HFFc6 (cell line): ENCODE measurements at places on chromosomes 16 and 17. TPM values are rescaled to one million over a fixed set of nuclear protein-coding genes. Genes with fewer than 3 reads are reported as not detected.

TANC2 gene
- 67.3 to 91.0 TPM (median 83.8 TPM) in 3 replicates for total RNA-seq

SMPD3 gene
- total RNA-seq = 0.06 to 0.34 TPM (median 0.31 TPM) in 3 replicates

TGFB1I1 gene
- 165 to 209 TPM (median 180 TPM) in 3 replicates for total RNA-seq

DNAAF8 gene
- total RNA-seq = 0.89 to 2.8 TPM (median 1.8 TPM) in 3 replicates

KRTAP9-2 gene
- total RNA-seq = not detected in 3 replicates

MRPL58 gene
- total RNA-seq = 41.8 to 50.6 TPM (median 47.9 TPM) in 3 replicates

TRIM37 gene
- total RNA-seq = 18.2 to 24.6 TPM (median 21.8 TPM) in 3 replicates

OR2C1 gene
- not detected in 3 replicates for total RNA-seq

ZNF75A gene
- 12.1 to 16.0 TPM (median 15.3 TPM) in 3 replicates for total RNA-seq

GRCh38 chr16:54897930-54898329 is 32.7 kb upstream of the IRX5 start:
- DNase-seq = no peak

DNA sequence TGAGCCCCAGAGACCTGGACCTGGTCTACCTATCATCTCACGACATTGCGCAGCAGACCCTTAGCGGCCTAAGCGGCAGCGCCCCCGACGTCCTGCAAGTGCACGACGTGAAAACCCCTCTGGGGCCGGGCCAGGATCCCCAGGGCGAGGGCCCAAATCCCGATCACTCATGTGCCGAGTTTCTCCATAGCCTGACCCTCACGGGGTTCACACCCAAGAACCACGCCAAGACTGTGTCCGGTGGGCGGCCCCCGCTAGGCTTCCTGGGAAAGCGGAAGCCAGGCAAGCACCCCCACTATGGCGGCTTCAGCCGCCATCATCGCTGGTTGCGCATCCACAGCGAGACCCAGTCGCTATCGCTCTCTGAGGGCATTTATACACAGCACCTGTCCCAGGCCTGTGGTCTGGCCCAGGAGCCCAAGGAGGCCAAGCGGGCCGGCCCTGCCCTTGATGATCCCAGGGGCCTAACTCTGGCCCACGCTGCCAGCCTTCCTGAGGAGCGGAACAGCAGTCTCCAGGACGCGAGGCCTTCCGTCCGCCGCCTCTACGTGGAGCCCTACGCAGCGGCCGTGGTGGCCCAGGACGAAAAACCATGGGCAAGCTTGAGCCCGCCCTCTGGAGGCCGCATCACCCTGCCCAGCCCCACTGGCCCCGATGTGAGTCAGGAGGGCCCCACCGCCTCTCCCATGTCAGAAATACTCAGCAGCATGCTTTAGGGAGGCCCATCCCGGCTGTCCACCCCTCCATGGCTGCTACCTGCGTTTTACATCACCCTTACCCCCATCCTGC is 82.8 kb upstream of the NOG start:
- DNase-seq = no peak

DNA sequence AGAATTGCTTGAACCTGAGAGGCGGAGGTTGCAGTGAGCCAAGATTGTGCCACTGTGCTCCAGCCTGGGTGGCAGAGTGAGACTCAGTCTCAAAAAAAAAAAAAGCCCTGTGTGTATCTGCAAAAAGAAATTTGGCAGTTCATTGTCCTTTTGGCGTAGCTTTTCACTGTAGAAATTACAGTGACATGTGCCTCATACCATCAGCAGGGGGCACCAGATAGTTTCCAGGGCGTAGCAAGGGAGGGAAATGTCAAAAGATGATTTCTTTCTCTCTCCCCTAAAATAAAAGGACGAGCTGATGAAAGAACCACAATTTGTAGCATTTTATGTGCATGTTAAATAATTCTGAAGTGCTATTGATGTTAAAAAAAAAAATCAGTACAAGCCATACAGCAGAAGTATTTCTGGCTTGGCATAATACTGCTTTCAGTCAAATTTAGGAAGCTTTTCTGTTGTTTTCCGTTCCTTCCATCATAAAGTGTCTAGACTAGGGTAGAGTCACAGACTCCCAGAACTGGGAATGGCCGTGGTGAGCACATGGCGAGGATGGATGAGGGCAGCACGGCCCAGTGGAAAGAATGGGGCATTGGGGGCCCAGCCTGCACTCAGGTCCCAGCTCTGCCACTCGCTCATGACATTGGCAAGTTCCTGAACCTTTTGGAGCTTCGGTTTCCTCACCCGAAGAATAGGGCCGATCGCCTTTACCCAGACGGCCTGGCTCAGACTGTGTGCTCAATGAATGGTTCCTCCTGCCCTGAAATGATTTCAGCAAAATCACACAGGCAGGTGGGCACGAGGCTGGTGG is 59.8 kb upstream of the RPH3AL start:
- DNase-seq = peak; percentile 60

DNA sequence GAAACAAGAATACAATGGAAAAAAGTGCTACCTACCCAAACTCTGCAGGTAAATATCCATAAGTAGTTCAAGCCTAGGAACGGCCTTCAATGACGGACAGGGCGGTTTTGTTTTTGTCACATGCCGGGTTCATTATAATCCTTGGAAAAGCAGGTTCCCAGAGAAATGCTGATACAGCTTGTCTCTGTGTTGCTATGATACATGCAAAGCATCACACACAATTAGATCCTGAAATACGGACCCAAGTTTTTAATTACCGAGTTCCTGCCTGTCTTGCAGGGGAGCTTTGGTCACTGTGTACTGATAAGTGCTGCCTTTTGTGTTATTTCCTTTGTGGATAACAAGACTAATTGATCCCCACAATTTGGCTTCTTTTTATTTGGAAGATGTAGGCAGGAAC is 217.4 kb downstream of the HAPSTR1 start:
- DNase-seq = no peak

GRCh38 chr17:4769628-4770027 is 2.1 kb upstream of the TM4SF5 start:
- DNase-seq = peak; percentile 46

DNA sequence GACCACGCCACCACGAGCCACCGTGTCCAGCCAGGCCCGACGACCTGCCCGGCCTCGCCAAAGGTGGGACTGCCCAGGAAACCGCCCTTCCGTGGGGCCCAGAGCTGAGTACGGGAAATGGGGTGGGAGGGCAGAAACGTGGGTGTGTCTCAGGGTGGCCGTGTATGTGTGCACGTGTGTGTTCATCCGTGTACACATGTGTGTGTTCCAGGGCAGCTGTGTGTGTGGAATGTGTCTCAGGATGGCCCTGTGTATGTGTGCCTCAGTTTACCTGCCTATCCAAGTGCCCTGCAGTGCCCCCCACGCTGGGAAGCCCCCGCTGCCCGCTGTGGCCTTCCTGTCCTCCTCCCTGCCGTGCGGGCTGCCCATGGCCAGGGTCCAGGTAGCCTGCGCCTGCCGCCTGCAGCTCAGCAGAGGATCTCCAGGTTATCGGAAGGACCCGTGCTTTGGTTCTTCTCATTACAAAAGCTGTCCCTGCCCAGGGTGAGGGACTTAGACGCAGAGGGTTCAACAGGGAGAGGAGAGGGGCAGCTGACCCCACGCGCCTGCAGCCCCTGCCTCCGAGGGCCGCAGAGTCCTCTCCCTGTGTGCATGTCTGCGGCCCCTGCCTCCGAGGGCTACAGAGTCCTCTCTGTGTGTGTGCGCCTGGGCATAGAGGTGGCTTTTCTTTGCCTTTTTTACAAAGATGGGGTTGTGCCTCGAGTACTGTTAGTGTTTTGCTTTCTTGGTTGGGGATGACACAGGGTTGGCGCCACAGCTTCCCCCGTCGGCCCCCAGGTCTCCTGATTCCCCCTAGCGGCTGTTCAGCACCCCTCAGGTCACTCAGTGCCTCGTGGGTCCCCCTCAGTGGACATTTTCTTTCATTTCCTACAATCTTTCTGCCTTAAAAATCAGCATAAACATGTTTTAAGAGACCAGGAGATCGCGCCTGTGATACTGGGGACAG is 23.6 kb downstream of the ZNF469 start:
- DNase-seq = no peak

GRCh38 chr16:25692351-25692741 is 587 bp downstream of the HS3ST4 start:
- DNase-seq = no peak

DNA sequence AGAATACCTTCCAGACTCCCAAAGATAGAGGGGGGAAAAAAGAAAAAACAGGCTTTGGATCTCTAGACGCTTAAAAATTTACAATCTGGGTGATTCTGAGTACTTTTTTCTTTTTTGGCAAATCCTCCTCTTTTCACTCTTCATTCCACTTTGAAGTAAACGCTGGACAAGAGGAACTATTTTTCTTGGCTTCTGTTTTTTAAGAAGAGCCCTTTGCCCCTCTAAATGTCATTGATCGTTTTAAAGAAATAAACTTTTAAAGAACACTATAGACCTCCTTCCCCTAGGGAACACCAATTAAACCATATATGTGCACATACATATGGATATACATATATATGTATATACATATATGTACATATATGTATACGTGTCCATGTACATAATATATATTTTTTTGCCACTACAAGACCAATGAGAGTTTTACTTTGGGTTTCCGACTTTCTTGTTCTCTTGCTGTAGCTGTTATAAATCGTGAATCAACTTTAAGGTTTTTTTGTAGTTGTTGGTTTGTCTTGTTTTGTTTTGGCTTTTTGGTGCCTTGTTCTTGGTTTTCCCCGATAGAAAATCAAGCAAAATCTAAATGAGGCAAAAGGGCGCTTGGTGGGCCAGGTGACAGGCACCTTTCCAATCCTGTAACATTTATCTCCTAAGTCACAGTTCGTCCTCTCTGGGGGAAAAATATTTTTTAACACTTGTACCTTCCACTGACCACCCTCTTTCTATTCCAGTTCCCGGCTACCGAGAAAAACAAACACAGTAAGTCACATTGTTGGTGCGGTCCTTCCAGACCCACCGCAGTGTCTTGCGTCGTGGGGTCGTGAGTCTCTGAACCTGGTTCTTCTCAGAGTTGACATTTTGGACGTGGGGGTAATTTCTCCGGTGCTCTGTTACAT is 4.4 kb downstream of the FOXF1 start:
- DNase-seq = no peak

- DNase-seq = peak; percentile 43
Measured at GRCh38 chr16:80751167-80751566, 53.2 kb downstream of the CDYL2 start.

- DNase-seq = no peak
Measured at GRCh38 chr17:68679882-68680281, 78.7 kb upstream of the FAM20A start.

- no peak for DNase-seq
Measured at GRCh38 chr16:65697521-65697920, 575.7 kb upstream of the CDH11 start.

DNA sequence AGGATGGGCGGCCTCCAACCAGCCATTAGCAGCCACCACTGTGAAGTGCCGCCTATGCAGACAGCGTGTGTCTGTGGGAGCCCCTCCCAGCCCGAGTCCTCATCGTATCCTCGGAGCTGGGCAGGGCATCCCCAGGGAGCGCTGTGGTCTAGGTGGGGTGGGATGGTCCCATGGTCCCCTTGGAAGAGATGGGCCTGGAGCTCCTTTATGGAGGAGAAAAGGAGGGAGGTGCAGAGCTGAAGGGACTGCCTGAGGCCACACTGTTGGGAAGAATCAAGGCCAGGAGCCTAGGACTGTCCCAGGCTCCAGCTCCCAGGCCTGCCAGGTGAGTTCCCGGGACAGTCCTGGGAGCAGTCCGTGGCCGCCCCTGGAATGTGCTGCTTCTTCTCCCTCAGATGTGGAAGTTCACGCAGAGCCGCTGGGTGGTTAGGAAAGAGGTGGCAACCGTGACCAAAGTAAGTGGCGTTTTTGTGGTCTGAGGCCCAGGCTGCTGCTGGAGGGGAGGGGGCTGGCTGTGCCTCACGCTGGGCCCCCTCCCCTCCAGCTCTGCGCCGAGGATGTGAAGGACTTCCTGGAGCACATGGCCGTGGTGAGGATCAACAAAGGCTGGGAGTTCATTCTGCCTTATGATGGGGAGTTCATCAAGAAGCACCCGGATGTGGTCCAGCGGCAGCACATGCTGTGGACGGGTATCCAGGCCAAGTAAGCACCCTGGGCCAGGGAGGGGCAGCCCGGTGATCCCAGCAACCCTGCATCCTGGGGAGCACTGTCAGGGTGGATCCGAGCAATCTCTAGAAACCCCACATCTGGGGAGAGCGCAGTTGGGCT is 27.0 kb downstream of the POLR3E start:
- DNase-seq = no peak

- no peak for DNase-seq
Measured at GRCh38 chr16:54976651-54977200, 46.1 kb downstream of the IRX5 start.

DNA sequence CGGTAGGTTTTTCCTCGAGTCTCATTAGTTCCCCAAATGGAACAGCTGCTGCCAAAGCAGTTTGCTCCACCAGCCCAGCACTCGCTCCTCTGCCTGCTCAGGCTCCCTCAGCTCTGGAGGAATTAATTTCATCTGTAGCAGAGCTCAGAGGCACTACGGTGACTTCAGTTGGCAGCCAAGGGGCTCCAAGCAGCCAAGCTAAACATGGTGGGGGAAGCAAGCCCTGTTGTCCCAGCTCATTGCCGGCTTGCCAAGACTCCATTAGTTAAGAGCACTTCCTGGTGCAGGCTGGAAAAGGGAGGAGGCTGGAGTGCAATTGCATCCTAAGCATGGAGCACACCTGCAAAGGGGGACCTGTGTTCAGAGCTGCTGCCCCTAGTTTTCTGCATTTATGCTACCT is 78.7 kb upstream of the GPRC5B start:
- no peak for DNase-seq

GRCh38 chr17:21711182-21711581 is 18.9 kb downstream of the KCNJ18 start:
- DNase-seq = no peak

- DNase-seq = no peak
Measured at GRCh38 chr16:508884-509736, 18.4 kb upstream of the CAPN15 start.

DNA sequence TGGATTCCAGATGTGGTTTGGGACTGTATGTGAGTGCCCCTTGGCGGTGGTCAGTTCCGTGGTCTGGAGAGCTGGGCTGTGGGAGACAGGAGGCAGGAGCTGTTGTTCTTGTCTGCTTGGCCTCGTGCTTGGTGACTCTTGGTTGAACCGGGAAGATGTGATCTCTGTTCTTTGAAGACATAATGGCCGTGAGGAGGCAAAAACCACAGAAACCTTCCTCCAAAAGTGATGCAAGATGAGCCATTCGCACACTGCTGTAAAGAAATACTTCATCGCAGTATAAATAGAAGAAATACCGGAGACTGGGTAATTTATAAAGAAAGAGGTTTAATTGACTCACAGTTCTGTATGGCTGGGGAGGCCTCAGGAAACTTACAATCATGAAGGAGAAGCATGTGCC is 128.8 kb downstream of the RAP1GAP2 start:
- DNase-seq = no peak

DNA sequence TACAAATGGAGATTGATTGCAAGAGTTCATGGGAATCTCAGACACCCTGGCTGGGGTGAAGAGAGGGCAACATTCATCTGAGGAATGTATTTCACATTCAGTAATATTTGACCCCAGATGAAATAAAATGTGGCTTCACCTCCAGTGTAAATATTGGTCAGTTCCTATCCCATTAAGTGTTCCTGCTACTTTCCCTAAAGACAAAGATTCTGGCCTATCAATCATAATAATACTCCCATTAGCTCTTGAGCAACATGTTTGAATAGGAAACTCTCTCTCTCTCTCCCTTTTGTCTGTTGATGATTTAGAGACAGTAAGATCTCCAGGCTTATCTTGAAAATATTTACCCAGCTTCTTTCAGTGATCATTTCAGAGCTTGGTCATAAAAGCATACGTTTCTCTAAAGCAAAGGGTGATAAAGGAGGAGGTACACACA is 70.1 kb downstream of the KCNJ2 start:
- no peak for DNase-seq

GRCh38 chr17:183021-183420 is 1.6 kb upstream of the DOC2B start:
- DNase-seq = no peak
